ENCODE measurements at places on chromosomes 12 and 14. TPM values are rescaled to one million over a fixed set of nuclear protein-coding genes. Genes with fewer than 3 reads are reported as not detected.

MYRFL gene
- total RNA-seq, result not detected

SLIRP gene
- total RNA-seq, result 254 TPM

TMEM121 gene
- total RNA-seq, result 21.2 TPM

GRCh38 chr14:97994020-97994531 is 1196.9 kb downstream of the VRK1 start:
- DNase-seq, result no peak

DNA sequence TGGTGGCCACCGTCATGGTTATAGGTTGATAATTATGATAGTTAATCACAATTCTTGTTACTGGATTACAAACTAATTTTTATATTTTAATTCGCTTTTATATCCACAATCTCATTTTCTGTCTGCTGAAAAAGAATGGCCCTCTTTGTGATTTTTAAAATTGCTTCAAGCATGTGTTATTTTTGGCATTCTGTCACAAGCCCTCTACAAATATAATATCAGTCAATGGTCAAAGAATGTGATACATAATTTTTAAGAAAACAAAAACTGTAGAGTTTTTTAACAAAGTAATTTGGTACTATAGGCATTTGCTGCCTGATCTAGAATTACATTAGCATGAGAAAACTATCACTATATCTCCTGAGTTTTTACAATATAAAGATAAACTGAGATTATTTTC is 352.0 kb upstream of the TMTC1 start:
- no peak for DNase-seq

DNA sequence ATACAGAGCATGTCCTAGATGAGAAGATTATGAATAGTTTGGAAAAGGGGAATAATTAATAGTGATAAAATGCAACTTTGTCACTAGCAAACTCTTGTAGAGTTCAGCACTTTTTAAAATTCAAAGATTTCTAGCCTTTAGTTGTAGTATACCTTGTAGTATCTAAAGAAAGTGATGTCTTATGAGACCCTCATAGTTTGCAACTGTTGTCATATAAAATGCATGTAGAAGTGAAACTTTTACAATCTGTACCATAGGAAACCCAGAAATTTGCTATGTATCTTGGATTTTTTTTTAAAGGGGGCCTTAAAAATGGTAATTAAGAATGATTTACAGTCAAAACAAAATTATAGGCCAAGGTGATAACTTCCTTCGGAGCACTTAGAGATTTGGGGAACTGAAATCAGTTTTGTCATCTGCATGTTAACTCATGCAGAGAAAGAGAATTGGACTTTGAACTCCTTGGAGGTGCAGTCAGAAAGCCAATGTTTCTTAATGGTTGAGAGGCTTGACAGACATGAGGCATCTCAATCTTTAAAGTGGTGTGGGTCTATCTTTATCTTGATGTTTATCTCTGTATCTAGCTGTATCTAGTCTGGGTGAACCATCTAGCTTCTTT is 1.3 kb downstream of the LRRK2 start:
- peak; percentile 72 for DNase-seq

DNA sequence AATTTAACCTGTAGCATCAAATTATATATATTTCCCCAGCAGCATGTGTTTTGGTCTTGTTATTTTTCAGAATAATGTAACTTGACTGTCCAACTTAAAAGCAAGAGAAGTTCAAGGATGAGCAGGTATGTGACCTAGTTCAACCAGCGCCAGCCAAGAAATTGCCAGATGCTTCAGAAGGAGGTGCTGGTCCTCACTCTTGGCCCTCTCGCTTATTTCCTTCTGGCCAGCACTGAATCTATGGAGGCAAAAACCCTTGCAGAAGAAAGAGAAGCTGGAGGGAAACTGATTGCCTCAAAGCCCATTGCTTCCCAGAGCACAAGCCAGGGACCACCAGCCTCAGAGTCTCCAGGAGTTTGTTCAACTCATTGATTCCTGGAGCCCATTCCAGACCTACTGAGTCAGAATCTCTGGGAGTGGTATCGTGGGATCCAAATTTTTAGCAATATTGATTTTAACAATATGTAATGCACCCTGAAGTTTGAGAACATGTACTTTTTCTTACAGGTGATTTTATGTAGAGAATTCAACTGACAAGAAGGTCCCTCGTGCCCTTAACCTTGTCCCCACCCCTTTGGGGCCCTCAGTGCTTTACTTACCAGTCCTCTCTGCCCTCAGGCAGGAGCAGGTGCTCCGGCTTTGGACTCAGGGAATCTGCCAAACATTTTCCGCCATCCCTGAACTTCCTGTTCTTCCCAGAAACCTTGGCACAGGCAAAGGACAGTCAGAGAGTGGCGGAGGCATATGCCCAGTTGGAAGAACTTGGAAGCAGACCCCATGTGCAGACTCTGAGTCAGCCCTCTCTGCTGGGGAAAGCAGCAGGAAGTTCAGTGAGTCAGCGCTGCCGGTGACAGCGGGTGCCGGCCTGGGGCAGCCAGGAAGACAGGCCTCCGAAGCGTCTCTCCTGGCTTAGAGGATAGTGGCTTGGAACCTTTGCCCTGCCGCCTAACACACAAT is 10.4 kb downstream of the BEST3 start:
- DNase-seq, result peak; percentile 86

- no peak for DNase-seq
These were observed 514.1 kb downstream of the MED13L start for GRCh38 chr12:115763376-115763775.

GRCh38 chr14:25988536-25988935 is 609.3 kb downstream of the NOVA1 start:
- DNase-seq, result no peak
